Activated T-cell treated with anti-CD3 and anti-CD28 coated beads, Interleukin-2, amount 50 U/mL, for 72 hours (primary cell): ENCODE measurements at places on chromosomes 1 and 21.

DNA sequence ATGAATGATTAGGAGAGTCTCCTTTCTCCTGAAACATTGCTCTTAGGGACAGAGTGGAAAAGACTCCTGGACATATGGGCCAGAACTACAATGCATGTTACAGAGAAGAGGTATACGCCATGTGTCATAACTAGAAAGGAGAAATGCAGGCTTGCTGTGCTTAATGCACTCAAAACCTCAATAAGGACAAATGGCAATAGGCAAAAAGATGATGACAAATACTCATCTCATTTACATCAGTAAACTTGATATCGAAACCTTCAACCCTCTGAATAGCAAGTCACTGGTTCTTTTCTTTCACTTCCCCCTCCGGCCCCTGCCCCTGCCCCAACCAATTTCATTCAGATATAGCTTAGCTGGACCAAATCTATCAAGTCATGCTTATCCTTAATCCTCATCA is 1.9 kb upstream of the GPR88 start:
- no peak for DNase-seq

DNA sequence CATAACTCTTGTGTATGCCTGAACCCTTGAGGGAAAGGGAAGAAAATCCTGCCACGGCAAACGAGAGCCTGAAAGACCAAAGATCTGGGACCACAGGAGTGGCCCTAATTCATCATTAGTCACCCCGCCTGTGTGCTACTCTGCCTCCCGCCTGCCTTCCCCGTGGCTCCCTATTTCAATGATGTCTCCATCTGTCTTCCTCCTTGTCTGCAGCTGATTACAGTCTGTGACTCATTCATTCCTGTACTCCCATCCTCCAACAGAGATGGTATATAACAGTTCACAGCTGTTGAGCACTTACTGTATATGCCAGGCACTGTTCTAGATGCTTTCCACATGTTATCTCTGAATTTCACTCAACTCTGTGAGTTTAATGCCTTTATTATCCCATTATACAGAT is 96.6 kb downstream of the SEC16B start:
- no peak for DNase-seq

- DNase-seq = no peak
These were observed 65.5 kb upstream of the LRRC8B start for GRCh38 chr1:89459081-89459480.

DNA sequence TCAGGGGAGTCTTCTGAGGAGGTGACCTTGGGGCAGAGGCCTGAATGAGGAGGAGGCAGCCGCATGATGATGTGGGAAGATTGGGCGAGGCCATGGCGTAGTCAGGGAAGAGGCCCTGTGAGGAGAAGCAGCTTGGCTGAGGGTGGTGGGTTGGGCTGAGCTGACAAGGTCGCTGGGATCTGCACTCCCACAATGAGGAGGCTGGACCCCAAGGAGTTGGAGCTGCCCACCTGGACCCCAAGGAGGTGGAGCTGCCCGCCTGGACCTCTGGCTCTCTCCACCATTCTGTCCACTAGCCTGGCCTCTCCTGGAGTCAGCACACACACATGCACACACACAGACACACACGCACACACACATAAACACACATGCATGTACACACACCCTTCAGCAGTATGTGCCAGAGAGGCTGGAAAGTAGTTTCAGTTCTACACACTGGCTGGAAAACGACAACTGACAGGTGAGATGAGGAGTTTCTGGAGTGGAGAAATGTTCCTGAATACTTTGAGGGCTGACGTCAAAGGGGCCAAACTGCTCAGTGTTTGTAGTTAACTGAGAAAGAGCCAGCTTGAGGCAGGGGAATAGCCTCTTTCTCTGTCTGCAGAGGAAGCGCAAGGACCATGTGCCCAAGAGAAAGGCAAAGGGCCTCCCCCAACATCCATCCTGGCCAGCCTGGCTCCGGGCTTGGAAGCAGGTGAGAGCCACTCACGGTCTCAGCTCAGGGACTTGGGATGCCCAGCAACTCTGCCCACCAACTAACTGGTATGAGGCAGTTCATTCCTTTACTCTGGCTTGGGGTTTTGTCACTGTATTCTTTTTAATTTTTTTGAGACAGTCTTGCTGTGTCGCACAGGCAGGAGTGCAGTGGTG is 7.1 kb downstream of the SMPDL3B start:
- no peak for DNase-seq

- DNase-seq = peak; percentile 38
These were observed 37.3 kb downstream of the PABPC4 start for GRCh38 chr1:39539252-39539790.

GRCh38 chr1:11730429-11730891 is 5.5 kb upstream of the AGTRAP start:
- peak; percentile 36 for DNase-seq

DNA sequence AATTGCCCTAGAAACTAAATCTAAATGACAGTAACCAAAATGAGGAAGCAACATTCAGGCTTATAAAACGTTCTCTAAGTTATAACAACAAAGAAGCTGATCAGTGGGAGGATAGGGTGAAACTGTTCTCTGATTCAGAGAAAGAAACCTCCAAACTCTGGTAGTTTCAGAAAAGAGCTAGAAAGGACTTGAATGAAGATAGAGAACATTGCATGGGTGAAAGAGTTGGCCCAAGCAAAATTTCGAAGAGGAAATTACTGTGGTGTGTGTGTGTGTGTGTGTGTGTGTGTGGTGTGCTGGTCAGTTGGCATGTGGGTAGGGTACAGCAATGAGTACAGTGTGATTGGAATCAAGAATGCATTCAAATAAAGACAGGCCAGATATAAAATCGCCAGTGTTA is 16.5 kb upstream of the SPAG17 start:
- no peak for DNase-seq

- no peak for DNase-seq
These were observed 122.7 kb downstream of the FASLG start for GRCh38 chr1:172781513-172782140.

DNA sequence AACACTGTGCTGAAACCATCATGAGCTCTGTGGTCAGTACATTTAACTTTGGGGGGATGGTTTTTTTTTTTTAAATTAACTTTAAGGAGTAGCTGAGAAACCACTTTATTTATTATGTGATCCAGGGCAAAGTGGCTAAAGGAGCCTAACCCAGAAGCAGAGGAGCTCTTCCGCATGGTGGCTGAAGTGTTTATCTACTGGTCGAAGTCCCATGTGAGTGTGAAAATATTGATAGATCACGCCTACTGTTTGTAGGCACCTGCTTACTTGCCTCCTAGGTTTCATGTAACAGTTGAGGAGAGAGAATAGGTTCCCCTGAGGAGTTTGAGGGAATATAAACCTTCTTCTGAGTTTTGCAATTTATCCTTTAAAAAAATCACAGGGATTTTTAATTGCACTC is 181.4 kb downstream of the ZP4 start:
- DNase-seq = no peak

- no peak for DNase-seq
These were observed 14.6 kb upstream of the TGFBR3 start for GRCh38 chr1:91900562-91900961.

GRCh38 chr1:205672395-205672889 is 7.9 kb downstream of the SLC45A3 start:
- no peak for DNase-seq

DNA sequence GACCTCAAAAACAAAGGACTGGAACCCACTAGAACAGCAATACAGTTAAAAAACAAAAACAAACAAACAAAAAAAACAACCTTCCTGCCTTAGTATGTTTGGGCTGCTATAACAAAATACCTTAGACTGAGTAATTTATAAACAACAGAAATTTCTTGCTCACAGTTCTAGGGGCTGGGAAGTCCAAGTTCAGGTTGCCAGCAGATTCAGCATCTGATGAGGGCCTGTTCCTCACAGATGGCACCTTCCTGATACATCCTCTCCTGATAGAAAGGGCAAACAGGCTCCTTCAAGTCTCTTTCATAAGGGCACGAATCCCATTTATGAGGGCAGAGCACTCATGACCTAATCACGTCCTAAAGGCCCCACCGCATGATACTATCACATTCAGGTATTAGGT is 55.9 kb downstream of the TIAM1 start:
- DNase-seq = no peak

DNA sequence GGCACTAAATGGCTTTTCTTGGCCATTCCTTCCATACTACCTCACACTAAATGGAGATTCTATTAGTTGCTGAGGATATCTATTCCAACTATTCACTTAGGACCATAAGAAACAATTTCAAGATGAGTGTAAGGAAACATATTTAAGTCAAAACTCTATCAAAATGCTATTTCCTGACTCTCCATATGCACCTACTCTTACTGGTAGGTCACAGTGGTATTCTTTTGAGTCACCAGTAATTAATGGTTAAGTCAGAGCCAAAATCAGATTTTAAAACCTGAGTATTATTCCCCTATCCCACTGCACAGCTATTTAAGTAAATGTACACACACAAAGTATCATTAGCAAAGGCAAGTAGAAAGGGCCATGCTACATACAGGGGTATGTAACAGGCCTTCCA is 50.3 kb downstream of the ARID4B start:
- DNase-seq = no peak

DNA sequence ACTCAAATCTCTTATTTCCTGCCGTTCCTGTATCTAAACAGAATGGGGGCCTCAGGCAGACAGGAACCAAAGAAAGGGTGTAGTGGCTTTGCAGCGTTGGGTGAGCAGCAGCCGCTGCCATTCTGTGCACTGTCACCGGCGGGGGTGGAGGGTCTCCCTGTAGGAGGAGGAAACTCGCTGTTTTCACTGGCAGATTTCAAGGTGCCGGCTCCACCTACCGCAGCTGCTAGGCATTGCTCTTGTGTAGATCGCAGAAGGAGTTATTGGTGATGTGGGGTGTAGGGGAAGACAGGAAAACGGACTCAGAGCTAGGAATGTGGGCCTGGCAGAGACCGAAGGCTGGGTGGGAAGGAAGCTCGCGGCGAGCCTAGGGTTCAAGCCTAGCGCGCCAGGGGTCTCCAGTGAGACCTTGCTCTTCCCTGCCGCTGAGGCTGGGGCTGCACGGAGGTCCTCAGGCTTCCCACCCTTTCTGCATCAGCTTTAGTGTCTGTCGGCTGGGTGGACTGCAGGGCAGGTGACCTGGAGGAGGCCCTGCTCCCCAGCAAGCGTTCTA is 20.8 kb downstream of the ATP5PO start:
- peak; percentile 70 for DNase-seq

DNA sequence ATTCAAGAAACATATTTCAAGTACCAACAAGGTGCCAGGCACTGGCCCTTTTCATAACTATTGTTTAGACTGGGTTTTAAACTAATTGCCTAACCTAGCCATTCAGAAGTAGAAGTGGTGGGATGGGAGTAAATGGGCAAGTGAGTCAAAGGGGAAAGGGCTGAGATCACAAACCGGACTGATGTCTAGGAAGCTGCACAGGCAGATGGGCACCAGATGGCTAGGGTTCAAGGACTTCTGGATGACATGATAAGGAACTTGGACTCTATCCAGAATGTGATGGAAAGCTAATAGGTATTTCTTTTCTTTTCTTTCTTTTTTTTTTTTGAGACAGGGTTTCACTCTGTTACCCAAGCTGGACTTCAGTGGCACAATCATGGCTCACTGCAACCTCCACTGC is 46.6 kb downstream of the LYST start:
- DNase-seq = no peak

- DNase-seq = no peak
These were observed 5.2 kb upstream of the MEF2D start for GRCh38 chr1:156505679-156506298.

DNA sequence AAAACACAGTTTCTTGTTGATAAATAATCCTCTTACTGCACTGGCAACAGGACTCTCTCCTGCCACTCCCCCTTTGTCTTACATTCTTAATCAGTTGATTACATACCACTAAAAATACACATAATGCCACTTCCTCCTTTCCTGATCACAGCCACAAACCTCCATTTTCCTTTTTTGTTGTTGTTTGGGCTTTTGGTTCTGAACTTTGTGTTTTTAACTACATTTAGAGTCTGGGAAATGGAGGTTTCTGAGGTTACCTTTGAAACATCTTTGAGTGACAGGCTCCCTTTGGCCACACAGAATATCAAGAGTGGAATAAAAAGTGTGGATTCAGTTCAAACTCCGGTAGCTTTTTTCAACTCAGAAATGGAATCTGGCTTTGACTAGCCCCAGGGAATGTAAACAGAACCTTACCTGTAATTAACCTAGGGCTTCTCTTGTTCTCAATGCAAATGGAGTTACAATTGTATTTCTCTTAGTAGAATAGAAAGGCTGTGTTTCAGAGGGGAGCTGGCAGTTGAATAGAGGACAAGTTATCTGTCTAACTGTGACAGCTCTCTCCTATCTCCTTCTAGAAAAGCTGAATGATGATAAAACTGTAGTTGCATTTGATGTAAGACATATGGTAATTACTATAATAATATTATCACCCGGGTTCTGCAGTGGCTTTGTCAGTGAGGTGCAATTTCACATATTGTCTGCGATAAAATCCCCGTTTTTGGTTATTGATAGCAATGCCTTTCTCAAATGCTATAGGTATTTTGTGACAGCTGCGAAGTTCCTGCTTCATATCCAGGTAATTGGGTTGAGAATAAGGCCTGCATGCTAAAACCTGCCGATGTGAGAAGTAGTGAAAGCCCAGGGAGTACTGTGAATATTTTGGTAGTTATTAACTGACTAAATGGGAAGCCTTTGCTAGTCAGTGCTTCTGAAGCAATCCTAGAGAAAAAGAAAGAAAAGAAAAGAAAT is 66.9 kb downstream of the ST6GALNAC5 start:
- DNase-seq = no peak

GRCh38 chr1:12585536-12585935 is 32.5 kb downstream of the DHRS3 start:
- no peak for DNase-seq

- no peak for DNase-seq
These were observed 113.4 kb upstream of the SLC25A33 start for GRCh38 chr1:9425859-9426258.

DNA sequence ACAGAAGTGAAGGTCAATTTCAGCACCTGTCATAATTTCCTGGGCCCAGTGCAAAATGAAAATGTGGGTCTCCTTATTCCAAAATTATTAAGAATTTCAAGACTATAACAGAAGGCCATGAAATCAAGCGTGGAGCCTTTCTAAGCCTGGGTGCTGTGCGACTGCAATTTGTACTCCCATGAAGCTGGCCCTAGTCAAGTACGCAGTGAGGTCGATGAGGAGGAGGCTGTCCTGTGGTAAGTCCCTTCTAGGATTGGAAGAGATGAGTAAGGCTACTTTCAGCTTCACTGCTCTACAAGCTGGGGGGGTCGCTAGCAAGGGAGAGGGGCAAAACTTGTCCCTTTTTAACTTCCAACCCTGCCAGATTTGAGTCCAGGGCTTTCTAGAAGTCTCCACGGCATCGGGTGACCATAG is 410 bp upstream of the NUDC start:
- no peak for DNase-seq

- DNase-seq = no peak
These were observed 149.8 kb downstream of the ZZZ3 start for GRCh38 chr1:77532641-77533040.

GRCh38 chr1:204563307-204563706 is 47.1 kb downstream of the MDM4 start:
- DNase-seq = no peak

DNA sequence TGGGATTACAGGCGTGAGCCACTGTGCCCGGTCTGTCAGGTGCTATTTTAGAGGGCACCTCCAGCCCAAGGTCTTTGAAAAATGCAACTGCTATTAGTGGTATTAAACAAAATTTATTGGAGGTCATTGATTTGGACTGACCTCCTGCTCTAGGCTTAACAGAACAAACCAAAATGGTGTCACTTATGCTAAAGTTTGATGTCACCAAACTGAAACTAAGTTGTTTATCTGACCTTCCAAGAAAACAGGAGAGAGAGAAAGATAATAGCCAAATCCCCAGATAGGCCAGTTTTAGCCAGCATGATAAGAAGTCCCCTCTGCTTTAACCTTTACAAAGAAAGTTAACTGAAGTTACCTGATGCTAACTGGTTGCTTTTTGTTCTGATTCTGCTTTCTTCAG is 8.1 kb upstream of the INAVA start:
- DNase-seq = no peak
